ENCODE measurements at places on chromosomes 13 and 19.
A peak's percentile ranks its signal among the peaks of the same experiment; 100 is the strongest.

GRCh38 chr13:30805132-30805537 is 69.8 kb downstream of the ALOX5AP start:
- no peak for DNase-seq

- no peak for DNase-seq
These were observed 16.2 kb upstream of the ZNF763 start for GRCh38 chr19:11948646-11949045.

DNA sequence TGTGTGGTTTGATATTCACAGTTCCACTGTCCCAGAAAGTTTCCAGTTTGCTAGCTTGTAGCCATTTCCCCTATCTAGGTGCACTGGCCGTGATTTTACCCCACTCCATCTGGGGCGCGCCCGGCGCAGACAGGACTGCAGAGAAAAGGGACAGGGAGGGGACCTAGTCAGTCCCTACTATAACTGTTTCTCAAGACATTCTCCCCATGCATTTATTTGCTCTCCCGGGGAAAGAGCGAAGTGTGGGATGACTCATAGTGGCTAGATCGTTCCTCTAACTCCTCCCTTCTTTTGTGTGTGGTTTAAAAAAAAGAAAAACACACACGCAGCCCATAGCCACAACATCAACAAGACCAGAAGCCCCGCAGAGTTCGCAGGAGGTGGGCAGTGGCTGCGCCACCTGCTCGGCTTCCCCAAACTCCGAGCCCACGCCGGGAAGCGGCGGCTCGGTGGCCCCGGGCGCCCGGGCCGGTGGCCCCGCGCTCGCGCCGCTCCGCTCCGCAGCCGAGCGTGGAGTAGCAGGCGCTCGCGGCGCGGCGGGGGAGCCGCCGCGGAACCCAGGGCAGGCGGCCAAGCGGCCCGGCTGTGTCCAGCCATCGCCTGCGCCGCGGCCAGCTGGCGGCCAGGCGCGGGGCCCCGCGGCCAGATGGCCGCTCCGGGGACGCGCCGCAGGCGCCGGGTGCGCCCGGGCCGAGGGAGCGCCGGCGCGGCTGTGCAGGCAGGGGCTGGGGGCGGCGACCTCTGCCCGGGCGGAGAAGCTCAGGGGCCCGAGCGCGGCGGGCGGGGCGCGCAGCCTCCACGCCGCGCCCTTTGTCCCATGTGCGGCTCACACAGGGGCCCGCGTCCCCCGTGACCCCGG is 653 bp downstream of the TMTC4 start:
- DNase-seq: peak; percentile 83

DNA sequence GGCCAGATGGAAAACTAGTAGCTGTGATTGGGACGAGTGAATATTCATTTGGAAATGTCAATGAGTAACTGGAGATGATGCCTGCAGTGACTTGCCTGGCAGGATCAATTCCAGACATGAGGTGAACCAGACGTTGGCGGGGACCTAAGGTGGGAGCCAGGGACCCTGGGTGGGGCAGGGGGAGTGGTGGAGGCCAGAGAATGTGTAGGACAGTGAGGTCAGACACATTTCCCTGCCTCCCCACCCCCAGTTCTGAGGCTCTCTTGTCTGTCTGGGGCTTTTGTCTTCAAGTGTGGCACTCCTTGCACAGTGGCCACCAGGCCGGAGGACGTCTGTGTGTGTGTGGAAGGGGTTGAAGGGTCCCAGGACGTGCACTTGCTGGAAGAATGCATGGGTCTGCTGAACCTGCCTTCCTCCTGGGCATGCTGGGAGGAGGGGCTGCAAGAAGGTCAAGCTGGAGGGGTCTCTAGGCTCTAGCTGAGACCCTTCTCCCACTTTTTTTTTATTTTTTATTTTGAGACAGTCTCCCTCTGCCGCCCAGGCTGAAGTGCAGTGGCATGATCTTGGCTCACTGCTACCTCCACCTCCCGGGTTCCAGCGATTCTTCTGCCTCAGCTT is 51.6 kb downstream of the CHST8 start:
- DNase-seq: no peak

- DNase-seq: no peak
These were observed 107.5 kb downstream of the KLF12 start for GRCh38 chr13:74026753-74027152.

- no peak for DNase-seq
These were observed 240.7 kb upstream of the IPO5 start for GRCh38 chr13:97712770-97713169.

DNA sequence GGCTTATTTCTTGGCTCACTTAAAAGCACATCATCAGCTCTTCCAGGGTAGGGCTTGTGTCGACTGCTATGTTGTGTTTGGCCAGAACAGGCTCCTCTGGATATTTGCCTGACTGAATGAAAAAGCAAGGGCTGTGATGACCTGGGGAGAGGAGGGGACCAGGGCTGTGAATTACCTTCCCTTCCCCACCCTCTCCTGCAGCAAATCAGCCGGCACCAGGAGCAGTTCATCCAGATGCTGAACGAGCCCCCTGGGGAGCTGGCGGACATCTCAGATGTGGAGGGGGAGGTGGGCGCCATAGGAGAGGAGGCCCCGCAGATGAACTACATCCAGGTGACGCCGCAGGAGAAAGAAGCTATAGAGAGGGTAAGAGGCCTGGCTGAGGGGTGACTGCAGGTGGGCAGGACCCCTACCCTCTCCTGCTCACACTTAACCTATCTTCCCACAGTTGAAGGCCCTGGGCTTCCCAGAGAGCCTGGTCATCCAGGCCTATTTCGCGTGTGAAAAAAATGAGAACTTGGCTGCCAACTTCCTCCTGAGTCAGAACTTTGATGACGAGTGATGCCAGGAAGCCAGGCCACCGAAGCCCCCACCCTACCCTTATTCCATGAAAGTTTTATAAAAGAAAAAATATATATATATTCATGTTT is 4.4 kb downstream of the GADD45GIP1 start:
- DNase-seq: no peak

DNA sequence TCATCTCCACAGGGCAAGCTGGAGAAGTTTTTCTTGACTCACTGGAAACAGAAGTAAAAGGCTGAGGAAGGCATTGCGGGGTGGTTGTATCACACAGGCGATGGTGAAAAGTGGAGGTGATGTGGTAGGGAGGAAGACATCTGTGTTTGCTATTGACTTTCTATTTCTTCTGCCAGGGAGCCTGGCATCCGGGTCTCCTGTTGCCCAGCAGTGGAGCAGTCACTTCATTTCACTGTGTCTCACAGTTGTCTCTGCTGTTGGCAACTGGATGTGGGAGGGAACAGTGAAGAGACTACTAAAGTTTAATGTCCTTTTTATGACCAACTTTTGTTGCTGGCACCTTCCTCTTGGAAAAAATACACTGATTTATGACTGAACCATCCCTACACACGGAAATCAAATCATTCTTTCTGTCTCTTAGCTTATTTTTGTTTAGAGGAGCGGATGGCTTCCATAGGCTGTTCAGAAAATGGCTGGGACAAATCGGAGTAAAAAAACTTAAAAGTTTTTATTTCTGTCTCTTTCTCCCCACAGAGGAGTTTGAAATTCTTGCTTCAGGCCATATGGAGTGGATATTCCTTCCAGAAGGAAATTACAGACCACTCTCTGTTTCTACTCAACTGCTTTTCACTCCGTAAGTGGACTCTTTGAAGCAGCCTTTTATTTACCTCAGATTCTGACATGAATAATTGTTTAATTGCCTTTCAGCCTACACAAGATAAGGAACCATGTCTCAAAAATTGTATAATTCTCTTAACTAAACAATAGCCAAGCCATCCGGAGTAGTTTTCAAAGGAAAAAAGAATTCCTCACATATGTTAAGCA is 23.8 kb upstream of the MEDAG start:
- no peak for DNase-seq

- DNase-seq: no peak
These were observed 589.9 kb downstream of the PCDH9 start for GRCh38 chr13:66640231-66640630.

GRCh38 chr19:55044286-55044685 is 6.2 kb upstream of the GP6 start:
- DNase-seq: no peak

GRCh38 chr19:42343344-42344110 is 18.1 kb downstream of the MEGF8 start:
- no peak for DNase-seq

- DNase-seq: no peak
These were observed 293.8 kb downstream of the FGF9 start for GRCh38 chr13:21964686-21965085.

GRCh38 chr19:492091-492531 is 4.2 kb upstream of the MADCAM1 start:
- no peak for DNase-seq

DNA sequence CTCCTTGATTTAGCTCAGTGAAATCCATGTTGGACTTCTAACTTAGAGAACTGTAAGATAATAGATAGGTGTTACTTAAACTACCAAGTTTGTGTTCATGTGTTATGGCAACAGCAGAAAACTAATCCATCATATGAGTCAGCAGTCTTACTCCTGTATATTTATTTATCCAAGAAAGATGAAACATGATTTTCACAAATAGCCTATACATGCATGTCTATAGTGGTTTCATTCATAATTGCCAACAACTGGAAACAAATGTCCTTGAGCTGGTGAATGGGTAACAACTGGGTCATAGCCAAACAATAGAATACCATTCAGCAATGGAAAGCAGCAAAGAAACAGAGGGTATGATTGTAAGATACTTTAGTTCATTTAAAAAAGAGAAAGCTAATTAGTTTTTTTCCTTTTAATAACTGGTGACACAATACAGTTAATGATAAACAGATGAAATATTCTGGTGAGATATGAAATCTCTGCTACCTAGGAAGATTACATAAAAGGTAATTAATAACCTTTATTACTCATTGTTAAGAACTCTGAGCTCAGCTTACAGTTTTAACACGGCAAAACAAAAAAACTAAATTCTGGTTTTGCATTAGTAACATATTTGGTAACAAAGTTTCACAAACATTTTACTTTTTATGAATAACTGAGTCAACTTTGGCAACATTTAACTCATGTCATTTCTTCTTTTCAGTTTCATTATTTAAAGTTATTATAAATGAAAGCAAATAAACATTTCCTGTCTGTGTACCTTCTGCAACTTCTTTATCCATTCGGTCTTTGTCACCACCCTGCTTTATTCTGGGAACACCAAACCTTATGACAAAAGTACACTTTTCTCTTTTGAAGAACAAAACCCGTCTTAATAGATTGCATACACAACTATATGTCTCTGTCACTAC is 181.3 kb downstream of the LIG4 start:
- DNase-seq: no peak

- DNase-seq: no peak
These were observed 498.7 kb downstream of the DACH1 start for GRCh38 chr13:71368336-71368735.

- no peak for DNase-seq
These were observed 430.4 kb downstream of the IRS2 start for GRCh38 chr13:109355875-109356434.

DNA sequence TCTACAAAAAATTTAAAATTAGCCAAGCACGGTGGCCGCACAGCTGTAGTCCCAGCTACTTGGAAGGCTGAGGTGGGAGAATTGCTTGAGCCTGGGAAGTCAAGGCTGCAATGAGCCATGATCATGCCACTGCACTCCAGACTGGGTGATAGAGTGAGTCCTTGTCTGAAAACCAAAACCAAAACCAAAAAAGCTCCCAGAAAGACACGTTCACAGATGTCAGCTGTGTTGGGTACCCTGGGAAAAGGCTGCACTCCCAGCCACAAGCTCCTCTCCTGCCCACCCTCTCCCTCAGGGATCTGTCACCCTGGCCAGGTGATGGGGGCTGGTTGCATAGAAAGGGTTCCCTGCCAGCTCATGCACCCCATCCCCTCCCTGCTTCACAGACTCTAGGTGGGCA is 53.3 kb downstream of the RNF6 start:
- DNase-seq: no peak

DNA sequence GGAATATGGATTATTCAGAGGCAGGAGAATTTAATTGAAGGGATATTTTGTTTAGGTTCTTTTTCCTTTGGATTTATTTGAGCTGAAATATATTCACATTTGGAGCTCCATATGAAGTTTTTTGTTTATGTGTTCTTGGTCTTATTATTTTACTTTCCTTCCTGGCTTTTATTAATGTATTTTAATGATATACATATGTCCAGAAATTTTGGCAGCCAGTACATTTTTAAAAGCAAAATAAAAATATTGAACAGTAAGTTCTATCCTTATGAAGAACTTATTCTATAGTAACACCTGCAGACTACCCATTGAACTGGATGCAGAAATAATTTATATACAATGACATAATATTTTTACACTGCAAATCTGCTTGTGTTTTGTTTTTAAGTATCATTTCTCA is 323.6 kb downstream of the GPC6 start:
- DNase-seq: no peak

- DNase-seq: no peak
These were observed 55.5 kb upstream of the SERP2 start for GRCh38 chr13:44318161-44318560.

DNA sequence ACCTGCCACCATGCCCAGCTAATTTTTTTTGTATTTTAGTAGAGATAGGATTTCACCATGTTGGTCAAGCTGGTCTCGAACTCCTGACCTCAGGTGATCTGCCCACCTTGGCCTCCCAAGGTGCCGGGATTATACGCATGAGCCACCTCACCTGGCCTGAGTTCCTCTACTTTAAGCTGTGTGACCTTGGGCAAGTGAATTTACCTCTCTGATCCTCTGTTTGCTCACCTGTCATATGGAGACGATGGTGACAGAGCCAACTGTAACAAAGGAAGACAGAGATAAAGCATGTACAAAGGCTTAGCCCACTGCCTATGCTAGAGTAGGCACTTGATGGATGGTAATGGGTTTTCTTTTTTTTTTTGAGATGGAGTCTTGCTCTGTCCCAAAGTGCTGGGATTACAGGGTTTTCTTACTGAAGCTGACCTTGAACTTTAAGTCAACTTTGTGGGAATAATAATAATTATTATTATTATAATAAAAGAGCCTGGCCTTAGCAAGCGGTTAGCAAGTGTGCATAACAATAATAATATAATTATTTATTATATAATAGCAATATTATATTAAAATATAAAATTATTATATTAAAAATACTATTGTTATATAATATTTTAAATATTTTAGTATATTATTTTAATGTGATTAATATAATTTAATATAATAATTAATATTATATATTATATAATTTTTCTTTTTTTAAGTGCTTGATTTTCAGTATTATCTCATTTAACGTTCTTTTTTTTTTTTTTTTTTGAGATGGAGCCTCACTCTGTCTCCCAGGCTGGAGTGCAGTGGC is 1.3 kb upstream of the ACER1 start:
- DNase-seq: no peak

DNA sequence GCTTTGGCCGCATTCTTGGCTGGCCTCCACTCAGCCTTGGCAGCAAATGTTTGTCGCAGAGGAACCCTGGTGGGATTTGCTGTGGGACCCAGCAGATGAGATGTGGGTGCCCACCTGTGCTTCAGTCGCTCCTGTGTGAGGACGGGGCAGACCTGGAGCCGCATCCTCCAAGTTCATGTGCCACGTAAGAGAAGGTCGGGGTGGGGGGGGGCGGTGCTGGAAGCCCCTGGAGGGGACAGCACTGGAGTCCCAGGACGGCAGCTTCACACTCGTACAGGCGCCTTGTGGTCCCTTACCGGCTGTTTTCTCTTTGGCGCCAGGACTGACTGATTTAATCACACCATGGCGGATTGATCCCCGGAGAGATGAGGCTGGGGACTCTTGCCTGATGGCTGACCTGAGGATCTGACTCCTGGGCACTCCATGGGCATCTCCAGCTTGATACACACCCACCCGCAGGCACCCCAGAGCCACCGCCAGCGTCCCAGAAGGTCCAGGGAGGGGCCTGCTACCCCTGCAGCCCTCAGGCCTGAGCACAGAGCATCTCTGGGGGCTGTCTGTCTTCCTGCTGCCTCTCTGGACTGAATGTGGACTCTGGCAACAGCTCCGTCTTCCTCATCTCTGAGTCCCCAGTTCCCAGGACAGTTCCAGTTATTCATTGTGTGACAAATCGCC is 10.0 kb upstream of the GRTP1 start:
- no peak for DNase-seq
